ENCODE measurements at places on chromosomes 5 and 9.

- DNase-seq = no peak
Observed at GRCh38 chr5:106097340-106097739, 1573.4 kb downstream of the EFNA5 start.

GRCh38 chr5:92979716-92980115 is 601.3 kb downstream of the NR2F1-AS1 start:
- no peak for DNase-seq

- DNase-seq = no peak
Observed at GRCh38 chr5:76710991-76711390, 4.9 kb upstream of the F2R start.

DNA sequence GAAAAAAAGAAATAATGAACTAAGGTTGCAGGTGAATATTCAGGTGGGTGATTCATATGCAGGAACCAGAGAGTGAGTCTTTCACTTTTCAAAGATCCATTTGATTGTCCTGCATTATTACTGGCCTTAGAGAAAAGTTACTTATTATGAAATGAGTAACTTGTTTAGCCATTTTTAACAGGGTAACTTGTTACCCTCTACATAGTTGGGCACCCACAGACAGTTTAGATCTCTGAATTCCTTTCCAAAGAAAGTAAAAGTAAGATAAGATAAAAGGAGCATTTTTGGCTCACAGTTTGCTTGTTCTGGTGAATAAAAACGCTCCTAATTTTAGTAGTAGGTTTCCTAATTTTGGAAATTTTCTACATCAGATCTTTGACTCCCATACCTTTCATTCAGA is 54.1 kb upstream of the DAB2 start:
- DNase-seq = no peak

GRCh38 chr5:159837860-159838259 is 78.4 kb upstream of the ADRA1B start:
- DNase-seq = no peak

DNA sequence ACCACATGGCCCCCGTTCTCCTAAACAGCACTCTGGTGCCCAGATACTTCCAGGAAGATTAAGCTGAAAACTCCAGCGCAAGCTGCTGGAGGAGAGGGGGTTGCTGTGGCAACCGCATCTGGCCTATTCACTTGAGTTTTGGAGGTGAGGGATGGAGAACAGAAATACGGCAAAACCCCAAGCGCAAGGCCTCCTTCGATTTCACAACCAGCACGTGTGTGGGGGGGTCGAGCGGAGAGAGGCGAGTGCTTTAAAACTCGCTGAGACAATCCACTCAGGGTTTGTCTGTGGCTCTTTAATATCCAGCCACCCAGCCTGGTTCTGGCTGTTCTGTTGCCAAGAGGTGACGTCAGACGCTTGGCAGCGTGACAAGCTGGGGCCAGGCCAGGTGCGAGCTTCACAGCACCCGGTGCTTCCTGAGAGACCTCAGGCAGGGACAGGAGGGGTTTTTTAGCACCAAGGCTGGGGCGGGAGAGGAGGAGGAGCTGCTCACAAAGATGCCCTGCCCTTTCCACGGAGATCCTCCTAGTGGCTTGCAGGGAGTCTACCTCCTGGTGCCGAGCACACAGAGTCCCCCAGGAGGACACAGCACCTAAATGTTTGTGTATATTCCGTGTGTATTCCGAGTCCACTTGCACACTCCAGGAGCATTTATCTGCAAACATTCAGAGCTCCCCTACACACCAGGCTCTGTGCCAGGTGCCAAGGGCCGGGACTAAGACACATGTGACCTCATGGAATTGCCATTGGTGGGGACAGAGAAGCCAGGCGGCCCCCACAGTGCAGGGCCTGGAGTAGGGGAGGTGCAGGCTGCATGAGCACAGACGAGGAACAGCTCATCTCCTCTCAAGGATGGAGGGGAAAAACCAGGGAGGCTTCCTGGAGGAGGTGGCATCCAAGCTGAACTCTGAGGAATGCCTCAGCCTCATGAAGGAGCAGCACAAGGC is 194.6 kb downstream of the OLFM1 start:
- no peak for DNase-seq

DNA sequence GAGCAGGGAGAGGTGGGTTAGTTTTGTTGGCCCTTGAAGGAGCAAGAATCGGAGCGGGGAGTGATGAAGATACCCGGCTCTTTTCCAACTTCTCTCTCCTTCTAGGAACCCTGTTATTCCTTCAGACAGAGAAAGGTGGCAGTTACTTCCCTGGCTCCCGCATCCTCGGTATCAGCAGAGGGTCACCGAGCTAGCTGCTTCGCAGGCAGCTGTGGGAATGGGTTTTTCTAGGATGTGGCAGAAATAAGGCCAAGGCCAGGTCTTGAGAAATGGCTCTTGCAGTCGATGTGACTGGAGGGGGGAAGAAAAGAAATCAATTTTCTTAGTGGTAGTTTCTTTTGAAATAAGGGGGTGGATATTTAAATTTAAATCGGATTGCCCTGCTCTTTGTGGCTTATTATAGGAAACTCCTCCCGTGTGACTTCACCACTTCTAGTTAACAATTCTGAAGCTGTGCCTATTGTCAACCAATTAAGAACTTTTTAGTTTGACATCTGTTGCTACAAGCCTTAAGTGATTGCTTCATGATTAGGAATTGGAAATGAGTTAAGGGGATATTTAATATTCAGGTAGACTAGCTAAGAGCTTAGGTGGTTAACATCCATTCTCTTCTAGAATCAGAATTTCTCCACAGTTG is 1.4 kb downstream of the SAP30L start:
- no peak for DNase-seq

DNA sequence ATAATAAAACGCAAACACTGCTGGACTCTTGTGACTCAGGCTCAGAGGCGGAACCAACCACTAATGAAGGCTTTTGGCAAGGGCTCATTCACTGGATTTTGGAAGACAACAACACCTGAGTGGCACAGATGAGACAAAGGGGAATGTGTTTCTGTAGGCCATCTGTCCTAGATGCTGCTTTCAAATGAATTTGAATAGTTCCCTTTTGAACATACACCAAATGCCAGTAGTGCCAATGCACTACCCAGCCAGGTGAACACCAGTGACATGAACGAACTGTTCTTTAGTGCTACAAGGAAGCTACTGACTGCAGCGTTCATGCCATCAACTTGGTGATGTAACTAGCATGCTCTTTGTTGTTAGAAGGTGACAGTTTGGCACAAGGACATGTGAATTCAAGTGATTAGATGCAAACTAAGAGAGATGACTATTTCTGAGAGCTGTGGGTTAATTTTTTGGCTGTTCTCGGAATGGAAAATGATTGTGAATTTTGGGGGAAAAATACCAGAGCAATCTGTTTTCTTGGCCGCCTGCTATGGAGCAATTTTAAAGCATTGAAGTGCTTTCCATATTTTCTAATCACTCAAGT is 173.7 kb downstream of the SLC24A2 start:
- no peak for DNase-seq

DNA sequence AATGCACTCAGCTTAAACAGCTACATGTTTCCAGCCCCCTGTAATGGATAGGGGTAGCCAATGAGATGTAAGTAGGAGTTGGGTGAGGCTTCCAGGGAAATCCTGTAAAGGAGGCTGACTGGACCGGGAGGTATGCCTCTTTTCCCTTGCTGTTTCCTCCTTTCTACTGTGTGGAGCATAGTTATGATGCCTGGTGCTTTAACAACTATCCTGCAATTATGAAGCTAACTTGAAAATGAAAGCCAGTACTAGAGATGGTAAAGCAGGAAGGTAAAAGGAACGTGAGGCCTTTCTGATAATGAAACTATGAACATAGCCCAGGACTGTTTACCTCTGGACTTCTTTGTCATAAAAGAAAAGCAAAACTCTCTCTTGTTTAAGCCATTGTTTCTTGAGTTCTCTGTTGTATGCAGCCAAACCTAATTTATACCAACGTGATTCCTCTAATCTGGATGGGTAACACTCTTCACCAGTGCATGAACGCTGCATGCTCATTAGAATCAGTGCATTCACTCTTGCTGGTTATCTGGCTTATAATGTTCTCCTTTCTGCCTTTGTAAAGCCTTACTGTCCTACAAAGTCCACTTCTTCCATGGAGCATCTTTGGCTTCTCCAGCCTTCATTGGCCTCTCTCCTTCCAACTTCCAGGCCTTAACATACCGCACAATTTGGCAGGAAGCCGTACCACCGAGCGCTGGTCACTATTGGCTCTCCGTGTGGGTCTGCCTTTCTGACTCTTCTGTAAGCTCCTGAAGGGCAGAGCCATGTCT is 8.3 kb upstream of the ARHGEF28 start:
- no peak for DNase-seq

- DNase-seq = no peak
Observed at GRCh38 chr5:122083535-122083934, 5.5 kb upstream of the LOX start.

DNA sequence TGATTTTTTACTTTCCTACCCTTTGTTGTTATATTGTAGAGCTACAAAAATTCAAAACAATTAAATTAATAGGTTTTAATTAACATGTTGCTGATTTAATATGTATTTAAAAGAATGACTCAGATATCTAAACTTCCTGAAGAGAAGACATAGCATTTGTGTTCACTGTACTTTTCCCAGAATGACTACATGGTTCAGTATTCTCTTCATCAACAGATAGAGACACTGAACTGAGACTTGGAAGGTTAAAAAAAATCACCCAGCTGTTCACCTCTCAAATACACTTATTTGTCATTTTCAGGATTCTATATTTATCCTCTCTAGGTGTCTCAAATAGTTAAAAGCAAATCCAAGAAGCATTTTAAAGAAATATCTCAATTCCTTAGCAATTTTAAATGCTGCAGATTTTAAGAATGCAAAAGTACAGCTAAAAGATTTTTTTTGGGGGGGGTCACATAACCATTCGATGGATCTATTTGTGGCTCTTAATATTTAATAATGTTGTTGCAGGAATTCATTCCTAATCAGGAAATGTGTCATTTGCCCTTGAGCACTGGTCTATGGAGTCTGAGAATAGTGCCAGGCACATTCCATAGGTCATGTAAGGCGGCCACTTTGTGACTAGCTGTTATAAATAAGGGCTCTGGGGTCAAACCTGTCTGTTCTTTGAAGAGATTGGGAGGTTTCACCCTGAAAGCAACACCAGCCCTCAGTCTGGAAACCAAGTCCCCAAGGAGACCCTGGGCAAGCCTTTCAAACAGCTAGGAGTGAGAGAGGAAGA is 463.1 kb downstream of the NR2F1-AS1 start:
- no peak for DNase-seq

DNA sequence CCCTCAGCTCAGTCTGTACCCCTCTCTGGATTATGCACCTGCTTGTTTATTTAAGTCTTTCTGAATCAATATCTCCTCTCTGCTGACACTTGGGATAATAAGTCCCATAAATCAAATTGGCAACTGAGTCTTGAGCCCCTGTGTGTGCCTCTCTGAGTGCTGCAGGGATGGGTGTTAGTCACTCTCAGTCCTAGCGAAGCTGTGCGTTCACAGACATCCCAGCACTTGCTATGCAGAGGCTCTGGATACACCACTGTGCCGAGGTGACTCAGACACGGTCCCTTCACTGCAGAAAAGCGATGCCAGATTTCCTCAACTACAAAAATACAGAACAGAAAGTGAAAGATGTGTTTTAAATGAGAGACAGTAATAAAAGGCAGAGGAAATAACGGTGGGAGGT is 4.1 kb upstream of the KCNMB1 start:
- DNase-seq = peak; percentile 89

GRCh38 chr5:57302643-57303042 is 128.8 kb downstream of the GPBP1 start:
- no peak for DNase-seq

- peak; percentile 77 for DNase-seq
Observed at GRCh38 chr9:83238871-83239640, 176.1 kb upstream of the RASEF start.

DNA sequence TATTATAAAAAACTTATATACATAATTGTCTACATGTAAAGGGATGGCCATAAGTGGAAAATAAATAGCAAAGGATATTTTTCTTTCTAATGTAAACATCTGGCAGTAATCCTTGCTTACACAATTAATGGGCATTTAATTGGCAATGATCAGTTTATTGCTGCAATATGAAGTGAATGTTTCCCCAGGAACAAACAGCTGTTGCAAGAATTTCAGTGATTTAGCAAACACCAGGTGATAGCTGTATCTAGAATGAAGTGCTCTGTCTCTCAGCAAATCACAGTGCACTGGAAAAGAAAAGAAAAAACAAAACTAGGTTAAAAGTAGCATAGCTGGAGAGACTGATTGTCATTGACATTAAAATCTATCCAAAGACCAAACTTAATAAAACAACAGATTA is 594.5 kb upstream of the ARRDC3 start:
- DNase-seq = no peak

DNA sequence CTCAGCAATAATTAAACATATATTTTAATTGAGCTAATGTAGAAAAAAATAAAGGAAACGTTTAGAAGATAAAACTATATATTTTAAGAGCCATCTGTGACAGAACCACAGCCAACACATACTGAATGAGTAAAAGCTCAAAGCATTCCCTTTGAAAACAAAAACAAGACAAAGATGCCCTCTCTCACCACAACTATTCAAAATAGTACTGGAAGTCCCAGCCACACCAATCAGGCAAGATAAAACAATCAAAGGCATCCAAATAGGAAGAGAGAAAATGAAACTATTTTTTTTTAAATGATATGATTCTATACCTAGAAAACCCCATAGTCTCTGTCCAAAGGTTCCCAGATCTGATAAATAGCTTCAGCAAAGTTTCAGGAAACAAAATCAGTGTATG is 262.0 kb downstream of the HTR1A start:
- no peak for DNase-seq

DNA sequence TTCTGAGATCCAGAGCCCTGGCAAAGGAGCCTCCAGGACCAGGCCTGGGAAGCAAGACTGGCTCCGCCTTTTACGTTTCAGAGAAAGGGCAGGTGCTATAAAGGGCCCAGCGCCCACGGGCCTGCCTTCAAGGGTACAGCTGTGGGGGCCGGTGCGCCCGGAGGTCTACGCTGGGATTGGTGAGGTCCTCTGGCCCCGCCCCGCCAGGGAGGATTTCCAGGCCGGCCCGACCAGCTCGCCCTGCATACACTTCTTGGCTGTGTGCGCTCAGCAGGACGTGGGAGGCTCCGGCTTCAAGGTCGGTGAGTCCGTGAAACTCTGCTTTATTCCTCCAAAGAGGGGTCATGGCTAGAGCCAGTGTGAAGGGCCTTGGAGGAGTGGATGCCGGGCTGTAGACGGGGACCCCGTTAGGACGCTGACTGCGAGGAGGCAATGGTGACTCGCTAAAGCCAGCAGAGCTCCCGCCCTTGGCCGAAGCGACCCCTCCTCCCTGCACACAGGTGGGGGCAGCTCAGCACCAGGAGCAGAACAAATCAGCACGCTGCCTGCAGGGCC is at the start of gene CKMT2:
Gene CKMT2 (plus strand): TSS at position 243 of the 555 bp plus-strand sequence. CDS start 17,811 bp downstream, outside the sequence.
- DNase-seq = no peak

DNA sequence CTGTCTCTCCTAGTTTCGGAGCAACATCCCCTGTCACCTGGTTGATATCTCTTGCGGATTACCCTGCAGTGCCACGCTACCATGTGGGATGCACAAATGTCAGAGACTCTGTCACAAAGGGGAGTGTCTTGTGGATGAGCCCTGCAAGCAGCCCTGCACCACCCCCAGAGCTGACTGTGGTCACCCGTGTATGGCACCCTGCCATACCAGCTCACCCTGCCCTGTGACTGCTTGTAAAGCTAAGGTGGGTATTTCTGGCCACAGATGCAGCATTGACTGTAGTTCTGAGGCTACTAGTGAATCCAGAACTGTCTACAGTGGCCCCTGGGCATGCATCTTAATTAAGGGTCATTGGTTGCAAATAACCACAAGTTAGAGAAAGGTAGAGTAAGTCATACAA is 50.8 kb downstream of the AQP7 start:
- DNase-seq = no peak

GRCh38 chr5:138989720-138990119 is 114.6 kb upstream of the LRRTM2 start:
- no peak for DNase-seq

Data from CD14-positive monocyte (primary cell).